ENCODE measurements at places on chromosomes 12 and 14. TPM values are rescaled to one million over a fixed set of nuclear protein-coding genes. Genes with fewer than 3 reads are reported as not detected.

DNA sequence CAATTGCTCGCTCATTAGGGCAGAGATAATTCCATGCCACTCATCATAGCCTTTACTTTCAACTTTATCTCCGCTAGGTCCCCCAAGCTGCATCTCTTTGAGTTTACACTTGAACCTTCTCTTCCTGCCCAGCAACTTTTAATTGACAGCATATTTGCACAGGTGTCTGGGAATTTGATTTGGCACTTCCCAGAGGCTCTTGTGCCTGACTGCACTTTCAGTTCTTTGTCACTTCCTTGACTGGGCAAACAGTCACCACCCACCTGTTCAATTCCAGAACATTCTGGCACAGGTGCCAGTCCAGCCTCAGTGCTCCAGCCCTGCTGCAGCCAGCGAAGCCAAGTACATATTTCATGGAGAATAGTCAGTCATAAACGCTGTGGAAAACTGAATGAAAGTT, 110.1 kb upstream of the LRIG3 start:
- no peaks in the 10 kb centered on the region for H3K4me1 ChIP-seq
- H3K27ac ChIP-seq = no peak overlapping the region
- no peak overlapping the region for H3K4me3 ChIP-seq
- H3K27me3 ChIP-seq = no peaks in the 10 kb centered on the region

- H3K27me3 ChIP-seq = no peaks in the 10 kb centered on the region
- no peak for DNase-seq
- H3K27ac ChIP-seq = no peak overlapping the region
- H3K36me3 ChIP-seq = no peaks in the 10 kb centered on the region
- no peaks in the 10 kb centered on the region for H3K4me1 ChIP-seq
- no peak overlapping the region for H3K4me3 ChIP-seq
These were observed 52.1 kb downstream of the GALNT4 start for GRCh38 chr12:89472508-89472907.

GRCh38 chr14:93701562-93701961, 86.7 kb downstream of the PRIMA1 start:
- no peaks in the 10 kb centered on the region for H3K27me3 ChIP-seq
- no peak overlapping the region for H3K4me3 ChIP-seq
- no peaks in the 10 kb centered on the region for H3K4me1 ChIP-seq

DNA sequence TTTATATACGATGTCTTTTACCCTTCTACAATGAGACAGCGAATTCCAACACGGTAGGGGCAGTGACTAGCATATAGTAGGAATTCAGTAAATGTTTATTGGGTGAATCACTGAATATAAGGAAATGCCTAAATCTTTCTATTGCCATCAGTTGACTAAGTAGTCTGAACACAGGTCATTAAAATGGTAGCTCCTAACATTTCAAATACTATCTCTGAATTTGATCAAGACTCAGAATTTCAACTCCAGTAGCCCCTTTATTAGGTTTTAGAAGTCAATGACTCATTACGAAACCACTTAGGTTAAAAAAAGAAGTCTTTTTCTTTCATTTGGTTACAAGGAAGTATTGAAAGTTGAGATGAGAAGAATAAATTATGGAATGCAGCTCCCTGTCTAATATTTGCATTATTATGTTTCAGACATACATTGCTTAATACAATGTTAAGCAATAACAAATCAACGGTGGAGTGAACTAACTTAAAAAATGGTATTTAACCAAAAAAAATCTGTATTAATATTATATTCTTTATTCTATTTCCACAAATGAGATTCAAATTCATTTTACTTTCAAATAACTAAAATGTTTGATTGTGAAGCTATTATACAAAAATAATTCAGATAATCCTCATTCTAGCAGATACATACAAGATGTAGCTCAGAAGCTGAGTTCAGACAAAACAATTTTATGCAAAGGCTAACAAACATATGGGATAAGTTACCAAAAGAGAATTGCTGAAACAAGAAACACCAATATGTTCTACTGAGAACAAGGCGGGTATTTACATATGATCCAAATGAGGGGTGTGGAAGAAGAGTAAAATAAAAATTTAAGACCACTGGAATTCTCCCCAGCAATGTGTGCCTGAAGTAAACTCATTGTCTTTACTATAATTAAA, 302.7 kb downstream of the CEP128 start:
- no peaks in the 10 kb centered on the region for H3K36me3 ChIP-seq
- no peaks in the 10 kb centered on the region for H3K4me1 ChIP-seq
- DNase-seq = no peak

- DNase-seq = no peak
- no peaks in the 10 kb centered on the region for H3K36me3 ChIP-seq
These were observed 67.9 kb downstream of the DAAM1 start for GRCh38 chr14:59256331-59256730.

DNA sequence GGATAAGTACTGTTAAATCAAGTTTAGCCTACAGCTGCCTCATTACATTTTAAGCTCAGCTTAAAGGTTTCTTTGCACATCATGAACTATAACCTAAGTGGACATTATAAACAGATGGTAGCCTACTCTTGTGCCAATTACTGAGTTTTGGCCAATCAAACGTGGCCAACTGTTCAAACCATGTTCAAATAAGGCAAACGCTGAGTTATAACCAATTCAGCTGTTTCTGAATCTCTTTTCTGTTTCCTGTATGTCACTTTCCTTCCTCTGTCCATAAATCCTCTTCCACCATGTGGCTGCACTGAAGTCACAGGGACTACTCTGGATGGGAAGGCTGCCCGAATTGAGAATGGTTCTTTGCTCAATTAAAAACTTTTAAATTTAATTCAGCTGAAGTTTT, 98.4 kb downstream of the BCAT1 start:
- no peak overlapping the region for H3K27ac ChIP-seq
- no peak overlapping the region for H3K4me3 ChIP-seq
- no peaks in the 10 kb centered on the region for H3K36me3 ChIP-seq
- no peaks in the 10 kb centered on the region for H3K4me1 ChIP-seq

KLRG1 gene
- total RNA-seq = 3.4 TPM

GRCh38 chr14:59333235-59333634, 131.9 kb downstream of the GPR135 start:
- no peak overlapping the region for H3K27ac ChIP-seq
- H3K36me3 ChIP-seq = no peaks in the 10 kb centered on the region
- DNase-seq = no peak
- peaks cover 30% of the 10 kb centered on the region for H3K4me1 ChIP-seq

DNA sequence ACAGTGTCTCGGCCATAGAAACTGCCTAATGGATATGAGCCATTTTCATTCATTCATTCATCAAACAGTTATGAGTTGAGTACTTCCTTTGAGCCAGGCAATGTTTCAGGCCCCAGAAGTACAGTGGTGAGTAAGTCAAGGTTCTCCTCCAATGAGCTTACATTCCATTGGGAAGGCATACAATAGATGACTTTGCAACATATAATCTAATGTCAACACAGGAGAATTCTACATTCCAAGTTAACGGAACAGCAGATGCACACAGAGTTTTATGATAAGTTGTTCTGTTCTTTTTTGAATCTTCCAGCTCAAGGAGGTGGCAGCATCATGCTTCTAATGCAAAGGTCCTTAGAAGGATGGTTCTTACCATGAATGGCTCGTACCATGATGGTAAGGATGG, 3.2 kb upstream of the RFC5 start:
- no peak overlapping the region for H3K4me3 ChIP-seq
- H3K36me3 ChIP-seq = no peaks in the 10 kb centered on the region
- DNase-seq = no peak
- no peak overlapping the region for H3K27ac ChIP-seq

PKP2 gene
- total RNA-seq = 0.69 TPM

Measured in adrenal gland (tissue), 19 donors.